ENCODE measurements at places on chromosomes 2 and 18. TPM values are rescaled to one million over a fixed set of nuclear protein-coding genes. Genes with fewer than 3 reads are reported as not detected.

The BABAM2 gene
- total RNA-seq: 32.8 TPM

The SPDYA gene
- total RNA-seq: 12.7 TPM

The PLA2R1 gene
- total RNA-seq: not detected

The LONRF2 gene
- total RNA-seq: 0.06 TPM

The GPR45 gene
- total RNA-seq: not detected

The PPP4R1 gene
- total RNA-seq: 35.7 TPM

The DSG1 gene
- total RNA-seq: not detected

The WDR43 gene
- total RNA-seq: 62.4 TPM

The TMEM37 gene
- total RNA-seq: not detected

The BOLL gene
- not detected for total RNA-seq

The SCN1A gene
- total RNA-seq: not detected

The NEB gene
- total RNA-seq: 1.2 TPM

The TEX44 gene
- not detected for total RNA-seq

The YWHAQ gene
- 95.8 TPM for total RNA-seq

The SH3BP4 gene
- 0.59 TPM for total RNA-seq

The IGFBP5 gene
- not detected for total RNA-seq

The SCYGR4 gene
- not detected for total RNA-seq

The DPP10 gene
- total RNA-seq: not detected

The POTEC gene
- total RNA-seq: not detected

The FEZ2 gene
- total RNA-seq: 5.6 TPM

The RESP18 gene
- total RNA-seq: not detected

The ADD2 gene
- total RNA-seq: 4.4 TPM

The ZCCHC2 gene
- total RNA-seq: 85.4 TPM

The CPO gene
- not detected for total RNA-seq

The HMSD gene
- not detected for total RNA-seq

The VWA3B gene
- not detected for total RNA-seq

The UGT1A10 gene
- total RNA-seq: not detected

The LAPTM4A gene
- total RNA-seq: 62.0 TPM

The GALNT5 gene
- total RNA-seq: not detected

The ST6GAL2 gene
- not detected for total RNA-seq

The SLC8A1 gene
- total RNA-seq: 0.59 TPM

The OSGEPL1 gene
- 3.7 TPM for total RNA-seq

The RNF125 gene
- total RNA-seq: 112 TPM

The VWC2L gene
- not detected for total RNA-seq

The TRIM43 gene
- total RNA-seq: not detected

The ABCG5 gene
- not detected for total RNA-seq

The TSGA10 gene
- 10.6 TPM for total RNA-seq

Data from CD4-positive, alpha-beta T cell (primary cell).